C1 segment of cervical spinal cord (tissue), 14 donors: ENCODE measurements at places on chromosomes 5 and 9.

- DNase-seq = no peak
Observed at GRCh38 chr5:103245761-103246160, 12.8 kb upstream of the MACIR start.

DNA sequence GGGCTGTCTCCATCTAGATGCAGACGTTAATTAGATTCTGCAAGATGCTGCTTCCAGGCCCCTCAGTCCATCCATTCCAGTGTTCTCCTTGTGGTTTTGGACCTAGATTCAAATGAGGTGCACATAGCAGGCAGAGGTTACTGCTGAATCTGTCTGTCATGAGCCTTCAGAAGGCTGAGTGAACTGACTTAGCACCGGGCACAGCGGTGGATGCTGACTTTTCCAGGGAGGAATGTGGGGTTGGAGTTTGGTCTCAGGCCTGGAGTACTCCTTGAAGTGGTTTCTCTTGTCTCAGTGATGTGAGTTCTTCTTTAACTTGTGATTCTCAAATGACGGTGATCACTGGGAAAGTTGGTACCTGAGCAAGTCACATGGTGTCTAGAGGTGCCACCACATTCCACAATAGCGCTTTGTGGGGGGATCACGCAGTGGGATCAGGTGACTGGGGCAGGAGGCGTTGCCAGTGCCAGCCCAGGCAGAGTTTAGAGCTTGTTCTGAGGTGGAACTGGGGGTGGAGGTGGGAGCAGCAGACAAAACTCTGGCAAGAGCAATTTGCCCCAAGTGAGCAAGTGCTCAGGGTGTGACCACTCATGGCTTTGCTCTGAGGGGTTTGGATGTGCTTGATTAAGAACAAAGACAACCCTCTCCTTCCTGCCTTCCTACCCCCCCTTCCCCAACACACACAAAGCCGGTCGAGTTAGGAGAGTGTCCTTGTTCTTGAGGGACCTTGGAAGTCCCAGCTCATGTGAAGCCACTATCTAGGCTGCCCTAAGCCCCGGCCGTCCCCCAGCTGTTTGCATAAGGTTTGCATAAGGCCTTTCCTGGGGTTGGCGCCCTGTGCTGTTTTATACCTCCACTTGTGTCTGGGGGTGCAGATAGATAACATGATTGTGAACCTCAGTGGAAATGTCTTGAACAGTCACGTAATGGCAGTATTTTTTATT is 25.1 kb downstream of the JADE2 start:
- DNase-seq = no peak

GRCh38 chr5:74516211-74516636 is 124.3 kb downstream of the ENC1 start:
- DNase-seq = no peak

- no peak for DNase-seq
Observed at GRCh38 chr9:89153232-89154017, 25.2 kb downstream of the SHC3 start.

DNA sequence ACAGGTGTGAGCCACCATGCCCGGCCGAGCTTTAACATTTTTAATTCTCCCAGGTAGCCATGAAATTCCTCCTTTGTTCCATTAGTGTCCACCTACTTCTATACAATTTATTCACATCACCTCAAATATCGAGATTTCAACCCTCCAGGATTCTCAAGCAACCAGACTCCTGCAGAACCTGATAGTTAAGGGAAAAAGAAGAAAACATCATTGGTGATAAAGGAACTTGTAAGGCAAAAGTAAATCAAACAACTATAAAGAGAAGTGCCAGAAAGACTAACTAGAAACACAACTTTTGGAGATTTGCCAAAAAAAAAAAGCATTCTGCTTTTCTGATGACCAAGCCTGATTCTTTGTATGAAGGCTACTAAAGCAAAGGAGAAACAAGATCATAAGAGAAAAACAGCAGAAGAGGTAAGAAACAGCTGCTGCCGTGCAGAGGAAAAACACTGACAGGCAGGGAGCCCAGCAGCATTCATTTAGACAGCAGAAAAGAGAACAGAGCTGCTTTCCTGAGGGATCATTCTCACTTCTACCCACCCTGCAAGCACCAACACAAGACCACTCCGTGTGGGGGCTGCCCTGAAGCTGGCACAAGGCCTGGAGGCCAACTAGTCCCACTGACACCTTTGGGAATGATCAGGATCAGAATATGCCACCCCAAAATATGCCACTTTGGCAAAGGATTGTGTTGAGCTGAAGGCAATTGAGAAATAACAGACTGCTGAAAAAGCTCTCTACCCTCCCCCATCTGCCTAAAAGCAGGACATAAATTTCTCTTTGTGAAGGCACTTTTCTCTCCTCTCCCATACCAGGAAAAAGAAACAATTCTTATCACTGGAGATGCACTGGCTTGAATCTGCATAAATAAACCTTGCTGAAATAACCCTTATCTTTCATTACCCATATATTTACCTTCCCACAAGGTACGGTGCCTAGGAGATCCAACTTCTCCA is 75.1 kb downstream of the ALDH7A1 start:
- no peak for DNase-seq
